ENCODE measurements at places on chromosomes 12 and 14. TPM values are rescaled to one million over a fixed set of nuclear protein-coding genes. Genes with fewer than 3 reads are reported as not detected.

The LRFN5 gene
- total RNA-seq, result not detected

The PLEK2 gene
- 4.0 TPM for total RNA-seq

The C12orf76 gene
- total RNA-seq, result 28.9 TPM

DNA sequence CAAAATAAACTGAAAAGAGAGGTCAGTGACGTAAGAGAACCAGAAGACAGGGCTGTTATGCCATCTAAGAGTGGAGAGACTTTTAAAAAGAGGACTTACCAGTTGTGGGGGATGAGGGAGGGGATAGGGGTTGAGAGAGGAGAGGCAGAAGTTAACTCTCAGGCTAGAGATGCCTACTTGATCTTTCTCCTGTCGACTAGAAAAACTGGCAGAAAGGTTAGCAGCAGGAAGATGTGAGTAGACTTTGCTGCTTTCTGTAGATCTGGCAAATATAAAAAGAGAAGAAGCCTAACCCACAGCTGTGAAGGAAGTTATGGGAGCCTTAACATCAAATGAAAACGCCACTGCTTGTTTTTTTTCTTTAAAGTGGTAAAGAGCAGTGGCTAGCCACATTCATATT, 10.7 kb downstream of the CREBL2 start:
- DNase-seq, result no peak
- H3K4me1 ChIP-seq, result peaks cover 31% of the 10 kb centered on the region
- H3K27ac ChIP-seq, result peak overlapping the region; percentile 66
- H3K36me3 ChIP-seq, result peaks cover 7% of the 10 kb centered on the region
- no peak overlapping the region for H3K4me3 ChIP-seq
- H3K27me3 ChIP-seq, result no peaks in the 10 kb centered on the region

DNA sequence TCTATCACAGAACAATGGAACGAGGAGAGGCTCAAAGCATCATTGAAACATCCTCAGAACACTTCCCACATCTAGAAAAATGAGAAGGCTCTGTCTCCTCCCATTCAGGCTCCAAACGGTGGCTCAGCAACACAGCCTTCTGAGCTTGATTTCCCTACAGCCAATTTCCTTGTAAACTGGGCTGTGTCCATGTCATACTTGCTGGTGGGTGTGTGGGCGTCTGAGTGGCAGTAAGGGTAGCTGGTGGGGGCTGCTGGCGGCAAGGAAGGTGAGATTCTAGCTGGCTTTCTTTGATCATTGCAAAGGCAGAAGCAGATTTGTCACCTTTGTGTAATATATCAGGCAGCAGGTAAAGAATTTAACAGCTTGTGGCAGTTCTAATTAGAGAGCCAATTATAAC, 163.7 kb downstream of the CALM1 start:
- H3K27ac ChIP-seq, result no peak overlapping the region
- peaks cover 7% of the 10 kb centered on the region for H3K27me3 ChIP-seq
- DNase-seq, result no peak

DNA sequence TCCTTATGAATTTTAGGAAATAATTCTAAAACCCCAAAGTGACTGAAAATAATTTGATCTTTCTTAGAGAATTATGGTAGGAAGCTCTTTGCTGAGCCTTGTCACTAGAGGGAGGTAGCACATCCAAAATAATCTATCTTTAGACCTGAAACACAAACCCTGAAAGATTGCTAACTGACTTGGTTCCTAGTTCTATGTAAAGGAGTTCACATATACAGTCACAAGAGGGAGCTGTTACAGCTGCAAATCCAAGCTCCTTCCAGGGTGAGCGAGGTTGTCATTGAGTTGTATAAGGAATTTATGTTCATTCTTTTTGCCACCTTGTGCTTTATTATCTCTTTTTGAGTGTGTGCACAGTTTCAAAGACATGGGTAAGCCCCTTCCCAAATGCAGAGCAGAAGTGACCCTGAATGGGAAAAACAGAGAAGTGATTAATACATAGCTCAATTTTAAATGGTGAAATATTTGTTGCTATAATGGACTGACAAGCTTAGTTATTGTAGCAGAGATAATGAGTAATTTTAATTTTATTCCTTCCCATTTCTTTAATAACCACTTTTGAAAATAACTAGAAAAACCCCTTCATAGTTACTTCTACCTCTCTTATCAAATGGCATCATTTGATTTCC, 387.9 kb downstream of the DAD1 start:
- no peaks in the 10 kb centered on the region for H3K4me1 ChIP-seq
- DNase-seq, result no peak
- no peak overlapping the region for H3K27ac ChIP-seq
- no peak overlapping the region for H3K4me3 ChIP-seq

- H3K4me3 ChIP-seq, result no peak overlapping the region
- H3K27me3 ChIP-seq, result no peaks in the 10 kb centered on the region
- peaks cover 10% of the 10 kb centered on the region for H3K4me1 ChIP-seq
- no peak overlapping the region for H3K27ac ChIP-seq
- H3K36me3 ChIP-seq, result no peaks in the 10 kb centered on the region
Measured at GRCh38 chr12:27534060-27534764, 10.2 kb downstream of the PPFIBP1 start.

DNA sequence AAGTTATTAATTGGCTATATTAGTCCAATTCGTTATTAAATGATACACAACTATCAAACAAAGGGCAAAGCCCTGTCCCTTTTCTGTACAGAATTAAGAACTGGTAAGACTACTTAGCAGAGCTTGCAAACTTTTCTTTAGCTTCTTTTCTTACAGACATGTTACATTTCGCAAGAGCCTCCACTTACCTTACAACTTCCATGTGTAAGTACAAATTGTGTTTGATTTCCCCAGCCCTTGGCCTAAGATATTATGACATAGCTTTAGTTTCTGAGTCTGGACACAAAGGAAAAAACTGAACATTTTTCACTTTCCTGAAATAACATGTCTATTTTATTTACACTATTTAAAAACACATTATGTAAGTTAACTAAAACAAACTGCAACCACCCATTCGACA, 1.7 kb downstream of the ATF7 start:
- no peak for DNase-seq
- H3K4me3 ChIP-seq, result no peak overlapping the region
- H3K27me3 ChIP-seq, result no peaks in the 10 kb centered on the region
- H3K27ac ChIP-seq, result no peak overlapping the region
- peaks cover 28% of the 10 kb centered on the region for H3K4me1 ChIP-seq

DNA sequence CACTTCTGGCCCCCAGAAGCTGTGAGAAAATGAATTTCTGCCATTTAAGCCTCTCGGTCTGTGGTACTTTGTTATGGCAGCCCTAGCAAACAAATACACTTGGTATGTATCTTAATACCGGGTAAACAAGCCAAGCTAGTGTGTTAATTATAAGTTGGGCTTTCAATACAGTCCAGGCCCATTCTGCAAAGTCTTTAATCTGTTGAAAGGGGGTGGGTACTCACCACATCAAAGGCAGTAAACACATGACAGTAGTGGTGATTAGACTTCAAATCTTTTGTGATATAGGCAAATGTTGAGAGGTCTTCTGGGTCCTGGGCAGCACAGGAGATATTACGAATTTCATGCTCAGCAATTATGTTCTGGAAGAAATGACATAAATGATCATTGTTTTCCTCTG, 127.7 kb downstream of the APAF1 start:
- H3K27me3 ChIP-seq, result no peaks in the 10 kb centered on the region
- no peak overlapping the region for H3K4me3 ChIP-seq
- no peaks in the 10 kb centered on the region for H3K4me1 ChIP-seq
- no peak for DNase-seq
- no peaks in the 10 kb centered on the region for H3K36me3 ChIP-seq
- no peak overlapping the region for H3K27ac ChIP-seq

DNA sequence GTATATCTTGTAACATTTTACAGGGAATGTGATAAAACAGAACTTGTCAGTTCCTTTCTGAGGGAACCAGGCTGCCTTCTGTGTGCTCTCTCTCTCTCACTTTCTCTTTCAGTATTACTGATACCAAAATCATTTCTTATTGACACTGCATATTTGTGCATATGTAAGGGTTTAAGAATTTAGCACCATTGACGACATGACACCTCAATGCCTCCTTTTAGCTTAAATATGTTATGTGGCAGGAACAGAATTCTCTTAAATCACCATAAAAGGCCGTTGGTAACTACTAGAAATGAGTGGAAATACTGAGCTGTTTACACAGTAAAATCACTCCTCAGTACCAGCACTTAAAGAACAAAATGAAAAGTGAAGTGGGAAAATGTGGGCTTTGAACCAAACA, 457.7 kb upstream of the SYT1 start:
- no peak for DNase-seq
- H3K4me1 ChIP-seq, result no peaks in the 10 kb centered on the region
- no peak overlapping the region for H3K27ac ChIP-seq
- no peaks in the 10 kb centered on the region for H3K36me3 ChIP-seq

- no peaks in the 10 kb centered on the region for H3K36me3 ChIP-seq
- no peaks in the 10 kb centered on the region for H3K4me1 ChIP-seq
- H3K27me3 ChIP-seq, result peaks cover 21% of the 10 kb centered on the region
- no peak overlapping the region for H3K27ac ChIP-seq
- no peak overlapping the region for H3K4me3 ChIP-seq
Measured at GRCh38 chr12:131699434-131699833, 11.5 kb upstream of the SFSWAP start.

- no peak overlapping the region for H3K4me3 ChIP-seq
- H3K27me3 ChIP-seq, result no peaks in the 10 kb centered on the region
- no peaks in the 10 kb centered on the region for H3K36me3 ChIP-seq
- DNase-seq, result no peak
- H3K4me1 ChIP-seq, result peaks cover 16% of the 10 kb centered on the region
- H3K27ac ChIP-seq, result no peak overlapping the region
Measured at GRCh38 chr12:57462912-57463253, 3.3 kb downstream of the GLI1 start.

DNA sequence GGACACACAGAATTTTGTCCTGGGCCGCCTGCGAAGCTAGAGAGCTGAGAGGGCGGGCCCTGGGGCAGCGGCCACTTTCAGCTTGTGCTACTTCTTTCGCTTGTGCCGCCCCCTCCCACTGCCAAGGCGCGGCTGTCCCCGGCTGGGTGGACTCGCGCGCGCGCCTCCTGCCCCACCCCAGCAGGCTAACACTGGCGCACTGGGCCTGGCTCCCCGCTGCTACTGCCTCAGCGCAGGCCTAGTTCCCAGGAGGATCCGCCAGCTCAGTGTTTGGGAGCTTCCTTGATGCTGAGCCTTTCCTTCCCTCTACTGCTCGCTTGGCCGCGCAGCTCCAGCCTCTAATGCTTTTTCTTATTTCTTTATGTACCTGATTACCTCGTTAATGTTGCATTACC, 27.4 kb upstream of the METAP2 start:
- no peaks in the 10 kb centered on the region for H3K4me1 ChIP-seq
- DNase-seq, result no peak
- H3K4me3 ChIP-seq, result no peak overlapping the region
- H3K27me3 ChIP-seq, result peaks cover 14% of the 10 kb centered on the region

- no peak overlapping the region for H3K27ac ChIP-seq
- H3K4me1 ChIP-seq, result no peaks in the 10 kb centered on the region
- no peaks in the 10 kb centered on the region for H3K36me3 ChIP-seq
- DNase-seq, result no peak
Measured at GRCh38 chr12:117339104-117339503, 22.3 kb downstream of the NOS1 start.

GRCh38 chr12:55041345-55042055, 21.7 kb downstream of the NEUROD4 start:
- H3K4me1 ChIP-seq, result peaks cover 11% of the 10 kb centered on the region
- H3K27ac ChIP-seq, result no peak overlapping the region
- no peaks in the 10 kb centered on the region for H3K36me3 ChIP-seq
- no peak for DNase-seq

- H3K27me3 ChIP-seq, result no peaks in the 10 kb centered on the region
- no peaks in the 10 kb centered on the region for H3K36me3 ChIP-seq
- H3K4me1 ChIP-seq, result no peaks in the 10 kb centered on the region
- no peak overlapping the region for H3K4me3 ChIP-seq
Measured at GRCh38 chr14:33444136-33444535, 505.5 kb downstream of the NPAS3 start.

DNA sequence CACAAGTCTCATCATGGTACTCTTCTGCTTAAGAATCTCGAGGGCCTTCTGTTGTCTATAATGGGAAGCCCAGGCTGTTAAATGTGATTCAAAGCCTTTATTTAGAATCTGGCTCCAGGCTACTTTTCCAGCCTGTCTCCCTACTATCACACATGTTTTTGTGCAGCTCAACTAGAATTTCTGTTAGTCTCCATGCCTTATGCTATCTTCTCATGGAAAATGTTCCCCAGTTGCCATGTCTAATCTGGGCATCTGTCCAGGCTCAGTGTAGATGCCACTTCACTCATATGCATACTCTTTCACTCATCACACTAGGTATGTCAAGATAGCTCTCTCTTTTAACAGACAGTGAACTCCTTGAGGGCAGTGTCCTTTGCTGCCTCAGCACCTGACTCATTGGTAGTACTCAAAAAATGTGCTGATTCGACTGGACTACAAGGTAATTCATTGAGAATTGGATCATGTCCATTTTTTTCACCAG, 145.3 kb downstream of the TTLL5 start:
- H3K27ac ChIP-seq, result no peak overlapping the region
- DNase-seq, result no peak
- no peaks in the 10 kb centered on the region for H3K27me3 ChIP-seq

GRCh38 chr12:123763093-123763492, 992 bp downstream of the DNAH10 start:
- no peak overlapping the region for H3K27ac ChIP-seq
- H3K36me3 ChIP-seq, result no peaks in the 10 kb centered on the region
- H3K27me3 ChIP-seq, result no peaks in the 10 kb centered on the region
- no peak for DNase-seq
- no peaks in the 10 kb centered on the region for H3K4me1 ChIP-seq

All from T-cell (primary cell).